ENCODE measurements at places on chromosomes 2 and 18.

DNA sequence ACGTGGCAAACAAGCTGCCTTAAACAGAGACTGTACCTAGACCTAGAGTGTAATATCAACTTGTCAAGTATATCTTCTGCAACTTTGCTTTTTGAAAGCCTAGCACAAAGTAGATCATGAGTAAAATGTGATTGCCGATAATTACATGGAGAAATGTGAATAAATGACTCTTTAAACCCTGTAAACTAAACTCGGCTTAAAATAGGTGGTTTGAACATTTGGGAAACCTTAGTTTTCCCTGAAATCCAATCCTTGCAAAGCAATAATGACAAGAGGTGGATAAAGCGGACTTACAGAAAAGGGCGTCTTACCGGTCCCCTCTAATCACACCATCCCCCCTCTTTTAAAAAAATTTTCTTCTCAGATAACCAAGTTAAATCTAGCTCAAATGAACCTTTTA lies 549 bp upstream of the PSMD14 start:
- no peak for DNase-seq

- DNase-seq: no peak
Observed at GRCh38 chr2:134679294-134679693, 39.5 kb downstream of the TMEM163 start.

- DNase-seq: peak; percentile 74
Observed at GRCh38 chr2:219469186-219469724, 29.4 kb upstream of the GMPPA start.

- no peak for DNase-seq
Observed at GRCh38 chr2:100408941-100409340, 8.5 kb downstream of the CHST10 start.

DNA sequence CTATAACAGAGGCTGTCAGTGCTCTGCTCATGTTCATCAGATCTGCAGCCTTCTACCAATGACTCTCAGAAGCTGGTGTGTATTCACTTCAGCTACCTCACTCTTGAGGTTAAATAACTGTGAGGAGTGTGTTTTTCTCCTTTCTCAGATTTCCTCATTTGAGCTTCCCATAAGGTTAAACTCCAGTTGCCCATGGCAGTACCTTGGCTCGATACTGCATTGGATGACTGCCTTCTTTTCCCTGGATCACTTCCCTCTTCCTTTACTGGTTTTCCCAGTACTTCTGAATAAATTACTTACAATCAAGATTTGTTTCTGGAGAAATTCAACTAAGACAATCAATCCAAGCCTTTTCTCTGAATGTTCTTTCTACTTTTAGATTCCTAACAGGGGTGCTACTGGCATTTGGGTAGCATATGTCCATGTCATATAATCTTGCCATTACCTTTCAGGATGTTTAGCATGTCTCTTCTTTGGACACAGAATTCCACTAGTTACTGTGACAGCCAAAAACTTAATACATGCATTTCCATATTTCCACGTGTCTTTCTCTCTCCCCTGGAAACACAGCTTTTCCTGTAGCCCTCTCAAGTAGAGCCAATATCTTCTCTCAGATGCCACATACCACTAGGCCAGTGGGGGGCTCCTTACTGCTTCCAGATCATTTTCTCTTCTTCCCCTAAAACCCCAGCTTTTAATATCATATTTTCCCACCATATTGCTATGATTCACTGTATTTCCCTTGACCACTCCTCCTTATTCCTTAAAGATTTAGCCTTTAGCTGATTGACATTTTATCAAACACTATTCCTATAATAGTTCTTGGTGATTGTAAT lies 15.0 kb upstream of the SPOPL start:
- no peak for DNase-seq

DNA sequence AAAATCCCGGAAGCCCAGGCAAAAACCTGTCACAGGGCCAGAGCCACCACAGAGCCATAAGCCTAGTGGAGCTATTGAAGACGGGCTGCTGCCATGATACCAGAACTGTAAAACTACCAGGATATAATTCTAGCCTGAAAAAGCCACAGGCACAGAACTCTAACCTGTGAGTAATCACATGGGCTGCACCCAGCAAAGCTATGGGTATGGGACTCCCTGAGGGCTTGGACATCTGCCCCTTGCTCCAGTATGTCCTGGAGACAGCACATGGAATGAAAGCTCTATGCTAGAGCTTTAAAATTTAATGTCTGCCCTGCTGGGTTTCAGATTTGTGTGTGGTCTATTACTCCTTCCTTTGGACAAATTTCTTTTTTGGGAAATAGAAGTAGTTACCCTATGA lies 2183.6 kb upstream of the CELF4 start:
- DNase-seq: no peak

GRCh38 chr2:172472446-172473033 lies 45.2 kb downstream of the ITGA6 start:
- DNase-seq: no peak

DNA sequence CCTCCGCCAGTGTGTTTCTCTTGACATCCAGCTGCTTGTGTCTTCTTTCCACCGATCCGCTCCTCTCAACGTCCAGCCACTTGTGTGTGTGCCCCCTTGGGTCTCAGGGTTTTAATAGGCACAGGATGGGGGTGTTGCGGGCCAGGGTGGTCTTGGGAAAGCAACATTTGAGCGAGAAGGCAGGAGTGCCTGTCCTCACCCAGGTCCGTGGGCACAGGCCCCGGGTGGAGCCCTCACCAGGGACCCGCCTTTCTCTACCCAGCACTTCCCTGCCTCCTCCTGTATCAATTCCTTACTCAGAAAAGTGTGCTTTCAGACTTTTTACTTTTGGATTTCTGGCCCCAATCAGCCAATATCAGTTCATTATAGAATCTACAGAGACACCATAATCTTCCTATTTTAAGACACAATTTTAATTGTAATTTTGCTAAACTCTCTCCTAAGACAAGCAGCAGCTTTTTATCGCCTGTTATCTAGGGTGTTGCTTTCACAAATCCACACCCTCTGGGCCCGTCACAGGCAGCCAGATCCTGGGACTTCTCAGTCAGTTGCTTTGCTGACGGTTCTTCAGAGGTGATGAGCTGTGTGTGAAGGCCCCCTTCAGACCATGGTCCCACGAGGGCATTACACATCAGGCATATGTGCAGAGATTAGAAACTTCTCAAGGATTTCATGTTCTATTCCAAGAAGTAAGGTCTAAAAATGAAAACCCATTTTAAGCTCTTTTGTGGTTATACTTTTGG lies 96.0 kb upstream of the FHL2 start:
- DNase-seq: no peak

GRCh38 chr18:77086034-77086433 lies 46.5 kb downstream of the MBP start:
- peak; percentile 79 for DNase-seq

DNA sequence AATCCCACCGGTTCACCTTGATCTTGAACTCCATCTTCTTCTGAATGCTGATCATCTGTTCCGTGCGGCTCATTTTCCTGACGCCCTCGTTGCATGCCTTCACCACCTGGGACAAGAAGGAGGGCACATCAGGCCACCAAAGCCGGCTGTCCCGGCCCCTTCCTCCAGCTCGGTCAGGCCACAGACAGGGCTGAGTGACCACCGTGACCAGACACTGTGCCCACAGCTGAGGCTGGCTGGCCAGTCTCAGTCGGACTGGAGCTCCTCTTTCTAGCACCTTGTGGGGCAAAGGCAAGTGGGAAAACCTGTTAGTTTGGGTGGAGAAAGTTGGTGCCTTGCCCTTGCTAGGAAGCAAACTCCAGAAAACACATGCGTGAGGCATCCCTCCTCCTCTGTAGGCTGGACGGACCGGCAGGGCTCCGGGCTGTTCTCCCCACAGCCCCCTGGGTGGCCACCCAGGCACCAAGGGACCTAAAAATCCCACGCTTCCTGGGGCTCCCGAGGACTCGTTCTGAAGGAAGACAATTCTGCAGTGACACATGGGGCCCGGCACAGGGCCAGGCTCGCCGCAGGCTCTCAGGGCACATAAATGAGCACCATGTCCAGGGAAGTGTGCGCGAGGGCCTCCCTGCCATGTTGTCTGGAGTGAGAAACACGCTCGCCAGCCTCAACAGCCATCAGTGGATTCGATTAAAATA lies 15.3 kb downstream of the SNORC start:
- DNase-seq: no peak
